ENCODE measurements at places on chromosomes 3 and 15.

- no peak for DNase-seq
These were observed 3.8 kb downstream of the P4HTM start for GRCh38 chr3:48993834-48994233.

DNA sequence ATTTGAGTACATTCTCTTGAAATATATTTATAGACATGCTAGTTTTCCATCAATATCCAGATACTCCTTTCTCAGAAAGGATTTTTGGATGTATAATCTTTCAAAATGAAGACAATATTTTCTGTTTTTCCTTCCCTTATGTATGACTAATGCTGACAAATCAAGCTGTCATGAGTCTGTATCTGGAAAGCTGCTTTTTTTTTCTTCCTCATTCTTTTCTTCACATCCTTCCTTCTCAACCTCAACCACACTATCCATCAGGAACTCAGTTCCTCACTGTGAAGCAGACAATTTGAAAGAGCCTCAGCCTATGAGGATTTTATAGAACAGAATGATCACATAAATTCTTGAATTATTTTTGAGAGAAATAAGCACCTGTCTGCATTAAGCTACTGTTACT is 335.9 kb upstream of the EPHA6 start:
- DNase-seq: no peak

DNA sequence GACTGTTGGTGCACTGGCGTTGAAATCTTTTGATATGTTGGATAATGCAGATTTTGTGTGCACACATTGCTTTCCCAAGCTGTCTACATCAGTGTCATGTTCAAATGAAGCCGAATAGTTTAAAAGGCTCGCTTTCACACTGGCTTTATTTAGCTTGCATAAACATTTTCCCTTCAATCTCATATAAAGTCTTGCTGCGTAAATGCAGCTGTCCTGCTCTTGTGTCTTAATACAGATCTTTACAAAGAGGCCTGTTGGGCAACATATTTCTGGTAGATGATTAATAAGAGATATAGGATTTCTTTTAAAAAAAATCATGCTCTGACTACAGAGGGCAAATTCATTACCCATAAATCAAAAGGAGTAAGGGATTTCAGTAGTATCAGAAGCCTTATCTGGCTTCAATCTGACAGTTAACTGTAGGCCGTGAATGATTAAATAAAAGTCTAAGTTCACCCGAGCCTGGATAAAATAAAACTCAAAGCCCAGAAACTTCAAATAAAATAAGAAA is 937.2 kb downstream of the FHIT start:
- no peak for DNase-seq

GRCh38 chr3:159881208-159881607 is 107.4 kb upstream of the IL12A start:
- DNase-seq: no peak

GRCh38 chr15:67783303-67783702 is 42.0 kb upstream of the SKOR1 start:
- no peak for DNase-seq

GRCh38 chr3:138732456-138732855 is 102.3 kb downstream of the PIK3CB start:
- no peak for DNase-seq

DNA sequence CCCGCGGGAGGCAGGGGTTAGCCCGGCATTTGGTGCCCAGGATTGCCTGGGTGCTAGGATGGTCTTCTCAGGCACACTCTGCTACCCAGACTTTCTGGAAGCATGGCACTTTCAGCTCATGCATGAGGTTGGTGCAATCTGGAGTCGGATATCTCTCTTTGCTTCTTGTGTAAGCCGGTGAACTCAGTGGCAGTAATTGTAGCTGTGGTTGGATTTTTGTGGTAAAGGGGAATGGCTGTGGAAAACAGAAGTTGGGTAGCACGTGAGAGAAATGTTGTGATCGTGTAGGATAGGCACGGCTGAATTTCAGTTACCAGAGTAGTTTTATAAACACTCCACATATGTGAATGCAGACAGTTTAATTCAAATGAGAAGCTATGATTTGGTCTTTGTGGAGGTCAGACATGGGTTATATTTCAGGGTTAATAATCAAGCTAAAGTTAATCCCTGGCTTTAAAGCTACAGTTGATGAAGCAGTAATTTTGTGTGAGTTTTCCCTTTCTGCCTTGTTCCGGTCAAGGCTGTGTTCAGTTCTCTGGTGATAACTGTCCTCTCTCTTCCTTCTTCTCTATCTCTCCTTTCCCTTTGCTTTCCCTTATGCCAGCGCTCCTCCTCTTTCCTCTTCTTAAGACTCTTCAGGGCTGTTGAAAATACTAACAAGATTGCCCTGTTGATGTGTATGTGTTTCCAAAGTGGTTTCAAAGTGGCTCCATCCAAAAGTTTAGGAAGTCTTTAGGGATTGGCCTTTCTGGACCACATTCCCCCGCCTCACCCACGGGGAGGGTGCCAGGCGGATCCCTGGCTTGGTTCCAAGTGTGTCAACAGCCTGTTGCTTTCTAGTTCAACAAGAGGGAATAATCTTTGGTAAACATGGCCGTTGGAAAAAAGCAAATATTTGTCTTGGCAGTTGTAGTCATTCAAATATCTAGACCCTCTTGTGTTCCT is 404.6 kb upstream of the C2CD4B start:
- DNase-seq: peak; percentile 56

GRCh38 chr15:95609096-95609495 is 721.4 kb upstream of the NR2F2 start:
- no peak for DNase-seq

DNA sequence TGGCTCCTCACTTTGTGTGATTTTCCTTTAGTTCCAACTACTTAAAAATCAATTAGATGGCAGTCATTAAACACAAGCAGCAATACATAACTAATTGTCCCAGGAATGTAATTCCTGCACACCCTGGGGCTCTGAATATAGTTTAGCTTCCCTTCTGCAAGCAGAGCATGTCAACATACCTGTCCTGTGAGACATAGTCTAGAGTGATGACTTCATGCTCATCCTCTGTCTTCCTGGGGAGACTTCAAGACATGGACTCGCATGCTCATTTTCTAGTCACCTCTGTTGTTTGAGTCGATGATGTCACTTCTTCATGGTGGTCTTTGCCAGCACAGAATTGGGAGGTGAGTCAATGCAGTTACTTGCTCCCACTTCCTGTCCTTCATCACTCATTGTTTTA is 15.7 kb downstream of the C3orf52 start:
- DNase-seq: no peak

DNA sequence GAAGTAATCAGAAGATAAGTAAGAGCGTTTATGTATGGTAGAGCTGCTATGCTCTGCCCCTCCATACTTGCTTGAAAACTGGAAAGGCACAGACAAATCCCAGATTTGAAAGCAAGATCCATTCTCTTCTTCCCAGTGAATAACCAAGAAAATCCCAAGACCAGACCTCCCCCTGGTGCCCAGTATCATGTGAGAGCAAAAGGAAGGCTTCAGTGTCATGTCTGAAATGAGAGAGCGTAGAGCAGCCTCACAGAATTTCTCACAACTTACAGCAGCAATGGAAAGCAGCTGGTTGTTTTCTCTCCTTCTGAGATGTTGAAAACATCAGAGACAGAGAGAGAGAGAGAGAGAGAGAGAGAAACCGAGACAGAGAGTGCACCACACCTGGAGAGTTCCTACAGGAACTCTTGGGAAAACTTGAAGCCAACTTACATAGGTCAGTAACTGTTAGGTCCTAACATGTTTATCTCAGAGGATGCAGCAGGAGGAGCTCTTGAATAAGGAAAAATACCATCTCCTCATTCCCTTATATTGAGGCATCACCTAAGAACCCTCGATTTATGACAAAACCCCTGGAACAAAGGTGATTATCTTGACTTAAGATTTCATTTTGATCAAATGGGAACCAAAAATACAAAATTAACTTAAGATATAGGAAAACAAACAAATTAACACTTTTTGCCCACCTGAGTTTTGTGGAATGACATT is 273.3 kb downstream of the NSUN3 start:
- DNase-seq: peak; percentile 49

DNA sequence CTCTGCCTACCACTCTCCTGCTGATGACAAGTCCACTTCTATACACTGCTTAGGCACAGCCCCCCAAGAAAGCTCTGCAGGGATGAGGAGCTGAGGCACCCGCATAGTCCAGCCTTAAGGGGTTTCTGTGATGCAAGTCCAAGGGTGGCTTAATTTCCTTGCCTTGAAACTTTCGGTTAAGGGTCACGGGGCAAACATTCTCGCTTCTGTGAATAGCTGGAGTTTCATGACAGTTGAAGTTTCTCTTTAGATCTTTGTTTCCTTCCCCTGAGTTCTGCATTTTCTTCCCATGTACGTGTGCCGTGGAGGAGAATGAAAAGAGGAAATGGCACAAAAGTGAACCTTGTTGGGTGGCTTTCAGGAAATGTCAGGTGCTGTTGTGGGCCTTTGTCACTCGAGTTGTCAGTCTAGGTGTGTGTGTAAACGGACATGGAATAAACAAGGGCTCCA is 7.0 kb downstream of the GPR160 start:
- DNase-seq: no peak

- DNase-seq: no peak
These were observed 146.1 kb upstream of the UMPS start for GRCh38 chr3:124584245-124584551.

- DNase-seq: no peak
These were observed 5.9 kb downstream of the ATP8B4 start for GRCh38 chr15:50113187-50113505.

DNA sequence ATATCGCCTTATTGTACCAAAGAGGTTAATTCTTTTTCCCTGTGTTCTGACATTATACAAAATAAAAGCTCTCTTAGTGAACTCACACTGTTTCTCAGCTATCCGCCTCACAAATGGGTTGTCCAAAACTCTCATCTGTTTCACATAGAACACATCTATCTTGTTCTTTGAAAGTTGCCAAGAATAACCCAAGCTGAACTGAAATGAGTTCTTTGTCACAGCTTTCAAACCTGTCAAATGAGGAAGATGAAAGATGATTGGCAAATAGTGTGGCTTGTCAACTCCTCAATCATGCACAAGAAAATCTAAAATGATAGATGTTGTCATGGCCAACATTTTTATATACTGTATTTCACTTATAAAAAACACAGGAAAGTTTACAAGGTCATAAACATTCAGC is 168.1 kb upstream of the OSTN start:
- no peak for DNase-seq

DNA sequence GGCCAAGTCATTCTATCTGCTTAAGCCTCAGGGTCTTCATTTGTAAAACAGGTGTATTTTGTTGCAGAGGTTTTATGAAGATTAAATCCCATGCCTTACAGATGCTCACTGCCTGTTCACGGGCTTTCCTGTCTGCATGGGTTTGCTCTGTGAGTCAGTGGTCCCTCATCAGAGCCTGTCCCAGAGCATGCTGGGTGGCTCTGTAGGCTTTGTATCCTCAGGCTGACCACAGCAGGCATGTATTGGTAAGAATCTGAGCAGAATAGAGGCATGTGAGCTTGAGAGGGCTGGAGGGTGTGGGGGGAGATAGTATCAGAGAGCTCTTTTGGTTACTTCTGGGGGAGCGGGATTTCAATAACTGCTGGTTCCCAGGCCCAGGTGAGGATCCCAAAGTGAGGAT is 45.4 kb upstream of the PLXNA1 start:
- DNase-seq: no peak

DNA sequence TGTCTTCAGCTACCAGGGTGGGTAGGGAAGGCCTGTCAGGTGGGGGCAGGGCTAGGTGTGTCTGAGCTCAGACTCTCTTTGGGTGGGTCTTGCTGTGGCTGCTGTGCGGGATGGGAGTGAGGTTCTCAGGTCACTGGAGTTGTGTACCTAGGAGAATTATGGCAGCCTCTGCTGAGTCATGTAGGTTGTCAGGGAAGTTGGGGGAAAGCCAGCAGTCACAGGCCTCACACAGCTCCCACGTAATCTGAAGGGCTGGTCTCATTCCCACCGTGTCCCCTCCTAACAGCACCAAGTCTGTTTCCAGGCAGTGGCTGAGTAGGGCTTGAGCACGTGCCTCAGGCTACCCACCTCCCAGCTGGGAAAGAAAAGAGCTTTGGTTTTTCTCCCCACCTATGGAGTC is 67.0 kb downstream of the CHCHD4 start:
- DNase-seq: no peak

- DNase-seq: no peak
These were observed 2.1 kb downstream of the PDIA3 start for GRCh38 chr15:43748376-43748775.

DNA sequence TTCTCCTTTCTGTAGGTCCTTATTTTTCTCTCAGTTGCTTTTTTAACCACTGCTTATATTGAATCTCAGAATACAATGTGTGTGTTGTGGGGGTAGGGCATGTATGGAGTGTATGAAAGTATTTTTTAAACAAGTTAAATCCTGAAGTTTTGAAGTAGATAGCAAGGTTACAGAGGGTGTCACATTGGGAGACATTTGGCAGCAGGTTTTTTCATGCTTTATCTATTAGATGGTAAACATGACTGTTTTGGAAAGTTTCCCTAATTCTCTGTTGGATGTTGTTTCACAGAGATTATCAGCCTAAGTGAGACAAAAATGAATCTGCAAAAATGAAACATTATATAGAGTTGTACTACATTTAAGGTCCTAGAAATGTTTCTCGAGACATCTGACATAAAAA is 190.6 kb upstream of the ARPP21 start:
- no peak for DNase-seq

DNA sequence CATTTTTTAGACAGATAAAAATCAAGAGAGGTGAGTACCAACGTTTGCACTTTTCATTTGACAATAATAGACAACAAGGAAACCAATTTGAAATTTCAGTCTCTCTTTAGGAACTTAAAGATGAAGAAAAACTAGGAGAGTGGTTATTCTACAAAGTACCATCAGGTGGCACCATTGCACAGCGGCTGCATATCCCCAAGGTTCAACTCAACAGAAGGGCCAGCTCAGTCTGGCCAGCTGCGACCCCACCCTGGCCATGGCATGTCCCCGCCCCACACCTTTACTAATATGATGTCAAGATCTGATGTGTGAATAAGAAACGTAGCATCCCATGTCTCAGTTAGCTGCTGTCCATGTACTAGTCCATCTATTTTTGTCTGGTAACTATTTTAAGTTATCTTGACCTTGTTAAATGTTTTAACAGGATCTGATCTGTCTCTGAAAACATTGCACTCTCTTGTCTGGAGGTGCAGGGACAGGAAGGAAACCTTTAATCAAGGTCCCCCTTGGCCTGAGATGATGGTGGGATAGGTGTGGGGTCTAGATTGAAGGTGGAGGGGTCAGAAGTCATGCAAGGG is 35.5 kb upstream of the CGNL1 start:
- no peak for DNase-seq

- no peak for DNase-seq
These were observed 23.6 kb downstream of the C3orf33 start for GRCh38 chr3:155782390-155782953.

DNA sequence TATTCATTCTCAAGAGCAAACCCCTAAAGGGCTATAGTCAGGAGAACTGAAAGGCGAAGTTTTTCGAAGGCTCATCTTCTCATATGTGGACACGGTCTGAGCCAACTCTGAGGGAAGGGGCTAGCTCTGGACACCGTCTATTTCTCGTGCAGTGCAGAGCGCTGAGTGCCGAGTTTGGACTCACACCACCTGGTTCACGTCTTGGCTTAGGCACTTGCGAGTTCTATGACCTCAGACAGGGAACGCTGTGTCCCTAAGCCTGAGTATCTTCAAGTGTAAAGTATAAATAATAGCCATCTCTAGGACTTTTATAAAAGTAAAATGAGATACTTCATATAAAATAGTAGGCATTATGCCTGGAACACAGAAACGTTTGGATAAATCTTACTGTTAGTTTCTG is 223.7 kb downstream of the FMN1 start:
- DNase-seq: no peak

GRCh38 chr15:81536356-81536755 is 162.3 kb upstream of the TMC3 start:
- DNase-seq: no peak

GRCh38 chr3:77323626-77324025 is 283.7 kb downstream of the ROBO2 start:
- DNase-seq: no peak

GRCh38 chr3:79414806-79415205 is 353.0 kb downstream of the ROBO1 start:
- DNase-seq: no peak
